Smooth muscle cell of bladder (primary cell): ENCODE measurements at places on chromosomes 1 and 21. TPM values are rescaled to one million over a fixed set of nuclear protein-coding genes. Genes with fewer than 3 reads are reported as not detected.

The RGS7 gene
- under 0.01 TPM in 2 replicates for total RNA-seq

The CSF1 gene
- 38.0 and 47.1 TPM in 2 replicates for total RNA-seq

The MSH4 gene
- 0.14 and 0.46 TPM in 2 replicates for total RNA-seq

The KCND3 gene
- 0.57 and 0.92 TPM in 2 replicates for total RNA-seq

The MCM3AP gene
- 46.6 and 61.7 TPM in 2 replicates for total RNA-seq

The MRPL20 gene
- total RNA-seq: 95.4 and 96.7 TPM in 2 replicates
